ENCODE measurements at places on chromosomes 5 and 9. TPM values are rescaled to one million over a fixed set of nuclear protein-coding genes. Genes with fewer than 3 reads are reported as not detected.

DNA sequence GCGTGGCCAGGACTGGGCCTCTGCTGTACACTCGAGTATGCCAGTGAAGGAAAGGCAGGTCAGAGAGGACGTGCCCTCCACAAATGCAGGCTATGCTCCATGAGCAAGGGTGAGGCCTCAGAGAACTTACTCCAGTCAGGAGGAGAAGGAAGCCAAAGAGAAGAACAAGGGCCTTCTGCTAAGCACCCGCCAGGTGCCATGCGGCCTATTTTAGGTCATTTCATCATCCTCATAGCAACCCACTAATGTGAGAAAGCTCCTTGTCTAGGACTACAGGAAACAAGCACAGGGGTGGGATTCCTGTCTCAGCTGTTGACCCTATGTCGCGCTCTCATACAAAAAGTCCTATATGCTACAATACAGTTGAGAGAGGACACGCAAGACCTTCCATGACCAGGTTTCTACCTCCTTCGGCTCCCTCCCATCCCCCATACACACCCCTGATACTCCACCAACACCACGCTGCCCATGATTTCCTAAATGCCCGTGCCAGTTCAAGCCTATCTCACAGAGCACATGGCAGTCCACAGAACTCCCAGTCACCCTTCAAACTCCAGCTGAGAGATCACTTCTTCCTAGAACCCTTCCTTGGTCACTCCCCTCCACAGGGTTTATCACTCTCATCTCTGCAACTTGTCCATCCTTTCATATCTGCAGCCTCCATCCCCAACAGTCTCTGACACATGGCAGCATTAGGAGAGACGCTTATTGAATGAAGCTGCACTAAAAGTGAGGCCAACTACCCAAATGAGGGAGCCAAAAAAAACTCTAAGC, 26.8 kb downstream of the PSMB7 start:
- DNase-seq, result no peak

GRCh38 chr5:180098526-180098925, 27.0 kb upstream of the RNF130 start:
- no peak for DNase-seq

DNA sequence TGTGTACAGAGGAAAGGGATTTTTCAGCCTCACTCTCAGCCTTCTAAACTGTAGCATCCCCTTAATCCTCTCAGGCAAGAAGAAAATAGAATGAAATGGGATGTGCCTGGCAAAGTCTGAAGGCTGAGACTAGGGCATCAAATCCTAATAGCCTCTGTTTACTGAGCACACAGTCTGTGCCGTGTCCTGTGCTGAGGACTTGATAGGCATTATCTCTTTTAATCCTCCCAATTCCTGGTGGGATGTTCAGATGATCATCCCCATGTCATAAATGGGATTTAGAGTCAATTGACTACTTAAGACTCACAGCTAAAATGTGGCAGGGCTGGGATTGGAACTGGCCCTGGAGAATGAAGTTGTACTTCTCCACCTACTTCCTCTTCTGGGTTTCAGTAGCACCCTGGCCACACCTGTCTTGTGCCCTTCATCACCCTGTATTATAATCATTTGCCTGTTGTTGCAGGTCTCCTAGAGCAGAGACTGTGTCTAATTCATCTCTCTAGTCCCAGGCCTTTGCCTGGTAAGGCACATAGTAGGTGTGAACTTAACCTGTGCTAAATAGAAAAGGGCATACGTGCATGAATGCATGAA, 81.0 kb downstream of the WWC1 start:
- no peak for DNase-seq

DNA sequence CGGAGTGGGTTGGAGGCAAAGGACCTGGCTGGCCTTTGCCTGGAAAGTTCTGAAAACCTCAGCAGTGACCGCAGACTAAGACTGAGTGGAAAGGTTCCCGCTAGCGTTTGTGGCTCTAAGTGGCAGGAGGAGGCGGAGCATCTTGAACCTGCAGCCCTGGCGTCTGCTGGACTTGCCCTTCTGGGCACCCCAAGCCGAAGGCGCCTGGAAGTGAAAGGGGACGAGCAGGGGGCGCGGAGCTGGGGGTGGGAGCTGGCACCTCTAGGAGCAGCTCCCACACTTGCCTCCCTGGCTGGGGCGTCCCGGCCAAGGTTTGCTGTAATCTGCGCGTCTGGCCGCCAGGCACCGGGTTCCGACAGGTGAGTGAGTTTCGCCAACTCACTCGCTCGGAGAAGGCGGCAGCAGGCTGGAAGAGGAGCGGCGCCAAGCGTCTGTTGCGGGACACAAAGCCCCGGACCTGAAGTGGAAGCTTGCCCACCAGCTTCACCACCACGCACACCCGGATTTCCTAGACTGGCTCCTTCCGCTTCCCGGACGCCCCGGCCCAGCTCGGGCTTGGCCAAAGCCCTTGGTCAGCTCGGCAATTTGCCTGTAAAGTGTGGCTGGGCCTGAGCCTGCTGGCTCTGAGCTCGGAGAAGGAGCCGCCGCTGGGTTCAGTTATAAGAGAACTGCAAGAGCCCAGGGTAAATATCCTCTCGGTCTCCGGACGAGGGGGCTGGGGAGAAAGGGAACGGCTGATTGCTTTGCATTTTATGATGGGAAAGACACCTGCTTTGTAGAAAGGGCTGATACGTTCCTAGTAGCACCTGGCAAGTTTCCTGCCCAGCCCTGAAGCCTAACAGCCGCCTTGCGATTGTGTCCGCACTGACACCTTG, at the start of gene GNA14:
GNA14 (minus strand) TSS at position 89 of the 875 bp plus-strand sequence. CDS start 529 bp downstream, outside the sequence.
- no peak for DNase-seq

GRCh38 chr9:130782886-130783530, 52.0 kb upstream of the ABL1 start:
- no peak for DNase-seq

- DNase-seq, result no peak
Measured at GRCh38 chr5:92328584-92329259, 945.6 kb upstream of the ARRDC3 start.

DNA sequence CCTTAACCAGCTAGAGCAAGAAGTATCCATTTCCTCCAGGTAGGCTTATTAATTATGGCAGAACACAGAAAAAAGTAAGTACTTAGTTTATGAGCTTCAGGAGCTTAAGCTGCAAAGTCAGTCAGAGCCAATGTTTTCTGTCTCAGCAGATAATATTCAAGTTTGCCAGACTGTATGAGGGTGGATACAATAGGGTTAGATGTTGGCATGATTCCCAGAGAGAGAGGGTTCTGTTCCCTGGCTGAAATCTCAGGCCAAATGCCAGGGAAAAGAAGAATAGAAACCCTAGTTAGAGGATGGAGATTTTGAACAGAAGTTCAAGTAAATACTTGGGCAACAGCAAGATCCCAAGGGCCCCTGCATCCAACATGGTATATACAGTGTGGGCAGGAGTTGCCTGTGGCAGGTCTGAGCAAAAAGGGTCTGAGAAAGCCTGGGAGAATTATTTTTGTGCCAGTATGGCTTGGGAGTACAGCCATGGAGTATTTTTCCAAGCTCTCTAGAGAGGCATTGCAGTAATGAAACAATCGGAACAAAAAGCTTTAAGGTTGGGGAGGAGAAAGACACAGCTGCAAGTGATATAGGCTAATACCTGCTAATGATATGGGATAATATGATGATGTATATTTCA, 31.0 kb upstream of the ISOC1 start:
- no peak for DNase-seq

GRCh38 chr9:121326130-121326838, 43.8 kb downstream of the STOM start:
- DNase-seq, result no peak

DNA sequence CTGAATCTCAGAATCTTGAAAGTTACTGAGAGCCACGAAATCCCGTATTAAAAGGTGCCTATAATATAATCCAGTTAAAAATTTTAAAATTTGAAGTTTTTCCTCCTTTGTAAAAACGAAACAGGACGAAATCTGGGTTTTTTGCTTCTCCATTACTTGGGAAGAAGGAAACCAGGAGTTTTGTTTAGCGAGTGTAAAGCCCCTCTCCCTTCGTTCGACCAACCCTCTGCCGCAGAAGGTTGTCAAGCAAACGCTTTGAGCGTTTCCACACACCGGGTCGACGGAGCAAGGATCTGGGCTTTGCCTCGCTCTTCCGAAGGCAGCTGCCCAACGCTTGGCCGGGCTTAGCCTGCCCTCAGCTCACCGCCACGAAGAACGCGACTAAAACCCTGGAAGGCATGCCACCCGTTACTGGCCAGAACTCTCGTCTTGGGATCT, 1.6 kb upstream of the FOXE1 start:
- DNase-seq, result no peak

GRCh38 chr9:81146241-81146640, 543.1 kb downstream of the TLE1 start:
- DNase-seq, result no peak

- DNase-seq, result no peak
Measured at GRCh38 chr5:126070481-126070880, 352.7 kb upstream of the GRAMD2B start.

- DNase-seq, result no peak
Measured at GRCh38 chr9:76037587-76038225, 147.2 kb downstream of the PCSK5 start.

PCDHB8 gene
- total RNA-seq, result not detected

SHISAL2B gene
- not detected for total RNA-seq

- no peak for DNase-seq
Measured at GRCh38 chr9:113482991-113483675, 19.6 kb downstream of the RGS3 start.

DNA sequence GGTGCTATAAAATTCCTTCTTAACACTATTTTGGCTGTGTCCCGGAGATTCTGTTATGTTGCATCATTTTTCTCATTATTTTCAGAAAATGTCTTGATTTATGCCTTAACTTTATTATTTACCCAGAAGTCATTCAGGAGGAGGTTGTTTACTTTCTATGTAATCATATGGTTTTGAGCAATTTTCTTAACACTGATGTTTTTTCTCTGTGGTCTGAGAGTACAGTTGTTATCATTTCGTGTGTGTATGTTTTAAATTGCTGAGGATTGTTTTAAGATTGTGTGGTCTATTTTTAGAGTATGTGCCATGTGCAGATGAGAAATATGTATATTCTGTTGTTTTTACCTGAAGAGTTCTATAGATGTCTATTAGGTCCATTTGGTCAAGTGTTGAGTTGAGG, 498.1 kb upstream of the ZNF608 start:
- DNase-seq, result no peak

ADRA1B gene
- not detected for total RNA-seq

DIRAS2 gene
- not detected for total RNA-seq

DNA sequence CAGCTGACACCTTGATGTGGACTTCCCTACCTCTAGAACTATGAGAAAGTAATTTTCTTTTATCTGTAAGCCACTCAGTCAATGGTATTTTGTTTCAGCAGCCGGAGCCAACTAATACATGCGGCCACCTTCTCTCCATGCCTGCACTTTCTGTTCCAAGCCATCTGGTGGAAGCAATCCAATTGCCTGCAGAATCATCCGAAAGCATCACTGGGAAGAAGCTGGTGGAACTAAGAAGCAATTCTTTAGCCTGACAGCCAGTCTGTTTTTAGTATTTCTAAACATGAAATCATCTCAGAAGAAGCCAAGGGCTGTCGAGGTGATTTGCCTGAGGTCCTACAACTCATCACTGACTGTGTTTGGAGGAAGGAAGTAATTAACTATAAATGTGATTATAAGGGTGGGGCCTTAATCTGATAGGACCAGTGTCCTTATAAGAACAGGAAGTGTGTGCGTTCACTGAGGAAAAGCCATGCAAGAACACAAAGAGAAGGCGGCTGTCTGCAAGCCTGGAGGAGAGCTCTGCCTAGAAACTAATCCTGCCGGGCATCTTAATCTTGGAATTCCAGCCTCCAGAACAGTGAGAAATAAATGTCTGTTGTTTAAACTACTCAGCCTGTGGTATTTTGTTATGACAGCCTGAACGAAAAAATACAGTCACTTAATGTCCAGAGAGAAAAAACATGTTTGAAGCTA, 49.1 kb downstream of the NXNL2 start:
- DNase-seq, result no peak

DNA sequence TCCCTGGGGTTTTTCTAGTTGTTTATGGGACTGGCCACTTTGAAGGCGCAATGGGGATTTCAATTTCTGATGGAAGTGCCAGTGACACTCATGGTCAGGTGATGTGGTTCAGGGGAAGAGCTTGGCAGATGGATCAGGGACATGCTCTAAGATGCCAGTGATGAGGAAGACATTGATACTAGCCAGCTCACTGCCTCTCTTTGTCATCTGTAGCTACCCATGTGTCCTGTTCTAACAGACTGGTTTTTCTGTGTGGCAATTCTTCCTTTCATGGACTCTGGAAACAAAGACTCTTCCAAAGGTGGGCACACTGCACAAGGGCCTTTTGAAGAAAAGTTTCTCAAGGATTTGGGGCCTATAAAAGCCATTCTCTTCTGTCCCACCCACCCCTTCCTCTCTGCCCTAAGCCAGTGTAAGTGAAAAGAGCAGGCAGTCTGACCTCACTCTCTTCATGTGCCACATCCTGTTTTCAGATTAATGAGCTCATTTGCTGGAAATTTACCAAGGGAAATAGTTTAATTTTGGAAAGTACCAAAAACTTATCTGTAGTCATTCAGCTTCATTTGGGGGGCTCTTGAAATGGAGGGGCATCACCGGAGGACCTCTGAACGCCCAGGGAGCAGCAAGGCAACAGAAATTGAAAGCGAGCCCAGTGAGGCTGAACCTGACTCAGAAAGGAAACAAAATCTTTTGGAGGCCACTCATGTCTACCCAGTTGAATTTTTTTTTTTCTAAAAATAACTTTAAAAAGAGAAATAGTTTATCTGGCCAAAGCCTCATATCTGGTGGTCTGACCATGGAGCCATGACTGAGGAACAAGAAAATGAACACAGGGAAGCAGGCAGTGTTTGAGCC, 4.9 kb upstream of the TRAF1 start:
- DNase-seq, result peak; percentile 93

GRCh38 chr9:110996436-110997220, 41.6 kb downstream of the LPAR1 start:
- no peak for DNase-seq

GRCh38 chr5:69368458-69369339, 621 bp downstream of the AK6 start:
- DNase-seq, result no peak

EQTN gene
- not detected for total RNA-seq

DNA sequence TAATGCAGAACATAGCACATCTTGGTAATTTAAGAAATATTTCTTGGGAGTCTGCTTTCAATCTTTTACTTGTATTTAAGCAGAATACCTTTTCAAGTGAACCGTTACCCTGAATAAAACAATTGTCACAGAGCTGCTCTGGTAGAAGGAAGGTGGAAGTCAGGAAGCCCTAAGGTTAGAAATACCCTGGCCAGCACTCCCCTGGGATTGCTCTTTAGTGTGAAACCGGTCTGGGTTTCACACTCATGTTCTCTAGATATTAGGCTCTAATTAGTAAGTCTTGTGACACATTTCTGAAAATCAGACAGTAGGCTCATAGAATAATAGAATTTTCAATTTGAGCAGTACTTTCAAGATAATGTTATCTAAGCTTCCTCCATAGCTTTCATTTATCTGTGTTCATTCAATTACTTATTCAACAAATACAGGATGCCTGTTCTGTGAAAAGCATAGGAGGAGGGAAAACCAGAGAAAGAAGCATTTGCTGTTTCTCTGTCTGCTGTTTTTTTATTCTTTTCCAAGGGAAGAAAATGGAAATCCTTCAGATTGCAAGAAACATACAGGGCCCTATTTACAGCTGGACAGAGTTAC, 825.5 kb downstream of the TLR4 start:
- peak; percentile 62 for DNase-seq

GRCh38 chr5:34005211-34005610, 2.6 kb downstream of the AMACR start:
- no peak for DNase-seq

GABRA6 gene
- total RNA-seq, result not detected

GLRA1 gene
- total RNA-seq, result not detected

Data from GM12878 (cell line).